ENCODE measurements at places on chromosomes 1 and 21.

- peak; percentile 89 for DNase-seq
These were observed 48.4 kb upstream of the CD34 start for GRCh38 chr1:207959141-207959825.

- no peak for DNase-seq
These were observed 1.0 kb upstream of the TNNI1 start for GRCh38 chr1:201422436-201423030.

DNA sequence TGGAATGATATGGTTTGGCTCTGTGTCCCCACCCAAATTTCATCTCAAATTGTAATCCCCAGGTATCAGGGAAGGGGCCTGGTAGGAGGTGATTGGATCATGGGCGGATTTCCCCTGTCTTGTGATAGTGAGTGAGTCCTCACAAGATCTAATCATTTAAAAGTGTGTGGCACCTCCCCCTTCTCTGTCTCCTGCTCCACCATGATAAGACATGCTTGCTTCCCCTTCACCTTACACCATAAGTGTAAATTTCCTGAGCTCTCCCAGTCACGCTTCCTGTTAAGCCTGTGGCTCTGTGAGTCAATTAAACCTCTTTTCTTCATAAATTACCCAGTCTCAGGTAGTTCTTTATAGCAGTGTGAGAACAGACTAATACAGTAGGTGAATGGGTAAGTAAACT lies 109.3 kb downstream of the DMRTB1 start:
- no peak for DNase-seq

- DNase-seq, result no peak
These were observed 30.5 kb upstream of the IFI16 start for GRCh38 chr1:158979229-158979628.

DNA sequence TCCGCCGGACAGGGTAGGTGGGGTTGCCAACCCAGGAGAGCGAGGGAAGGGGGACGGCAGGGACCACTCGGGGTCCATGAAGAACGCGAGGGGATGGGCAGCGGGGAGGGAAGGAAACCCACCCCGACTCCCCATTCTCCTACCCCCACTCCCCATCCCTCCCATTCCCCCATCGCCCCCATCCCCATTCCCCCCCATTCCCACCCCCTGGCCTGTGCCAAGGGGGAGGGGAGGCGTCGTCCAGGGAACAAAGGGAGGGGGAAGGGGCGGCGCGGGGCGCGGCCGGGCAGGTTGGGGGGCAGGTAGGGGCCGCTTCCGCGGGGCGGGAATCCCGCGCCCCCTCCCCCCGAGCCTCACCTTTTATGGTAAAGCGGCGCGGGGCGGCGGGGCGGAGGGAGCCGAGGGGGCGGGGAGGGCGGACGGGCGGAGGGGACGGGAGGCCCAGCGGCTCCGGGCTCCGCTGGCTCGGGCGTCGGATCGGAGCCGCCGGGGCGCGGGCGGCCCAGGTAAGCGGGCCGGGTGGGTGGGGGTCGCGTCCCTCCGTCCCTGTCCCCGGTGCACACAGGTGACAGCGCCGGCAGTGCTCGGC lies at the start of gene FBLIM1:
FBLIM1 (plus strand) TSS at position 453 of the 589 bp plus-strand sequence. CDS start 6,189 bp downstream, outside the sequence.
- DNase-seq, result peak; percentile 84

- peak; percentile 7 for DNase-seq
These were observed 195.0 kb upstream of the OLFM3 start for GRCh38 chr1:102191723-102192122.

DNA sequence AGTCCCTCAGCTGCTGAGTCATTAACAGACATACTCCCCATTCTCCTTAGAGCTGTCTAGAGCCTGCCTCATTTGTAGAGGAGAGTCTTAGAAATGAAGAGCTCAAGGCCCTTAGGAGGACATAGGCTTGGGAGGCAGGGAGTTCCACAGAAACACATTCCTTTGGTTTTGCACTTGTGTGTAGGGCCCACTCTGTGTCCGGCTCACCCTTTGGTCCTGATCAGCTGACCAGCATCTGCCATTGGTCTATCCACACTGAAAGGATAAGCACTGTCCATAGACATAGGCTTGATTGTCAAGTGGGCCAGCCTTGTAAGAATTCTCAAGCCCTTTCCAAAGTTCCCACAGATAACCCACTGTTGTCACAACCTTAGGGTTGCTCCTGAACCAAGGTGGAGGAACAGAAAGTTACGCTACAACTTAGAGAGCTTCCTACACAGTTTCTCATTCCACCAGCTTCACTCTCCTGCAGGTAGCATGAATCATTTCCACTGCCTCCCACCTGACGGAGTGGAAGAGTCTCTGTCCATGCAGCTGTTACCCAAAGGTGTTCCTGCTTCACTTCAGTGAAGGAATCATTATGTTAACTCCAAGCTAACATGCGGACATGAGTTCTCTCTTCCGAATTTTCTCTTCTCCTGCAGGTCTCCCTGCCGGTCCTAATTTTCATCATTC lies 96.1 kb downstream of the TNFSF18 start:
- no peak for DNase-seq

DNA sequence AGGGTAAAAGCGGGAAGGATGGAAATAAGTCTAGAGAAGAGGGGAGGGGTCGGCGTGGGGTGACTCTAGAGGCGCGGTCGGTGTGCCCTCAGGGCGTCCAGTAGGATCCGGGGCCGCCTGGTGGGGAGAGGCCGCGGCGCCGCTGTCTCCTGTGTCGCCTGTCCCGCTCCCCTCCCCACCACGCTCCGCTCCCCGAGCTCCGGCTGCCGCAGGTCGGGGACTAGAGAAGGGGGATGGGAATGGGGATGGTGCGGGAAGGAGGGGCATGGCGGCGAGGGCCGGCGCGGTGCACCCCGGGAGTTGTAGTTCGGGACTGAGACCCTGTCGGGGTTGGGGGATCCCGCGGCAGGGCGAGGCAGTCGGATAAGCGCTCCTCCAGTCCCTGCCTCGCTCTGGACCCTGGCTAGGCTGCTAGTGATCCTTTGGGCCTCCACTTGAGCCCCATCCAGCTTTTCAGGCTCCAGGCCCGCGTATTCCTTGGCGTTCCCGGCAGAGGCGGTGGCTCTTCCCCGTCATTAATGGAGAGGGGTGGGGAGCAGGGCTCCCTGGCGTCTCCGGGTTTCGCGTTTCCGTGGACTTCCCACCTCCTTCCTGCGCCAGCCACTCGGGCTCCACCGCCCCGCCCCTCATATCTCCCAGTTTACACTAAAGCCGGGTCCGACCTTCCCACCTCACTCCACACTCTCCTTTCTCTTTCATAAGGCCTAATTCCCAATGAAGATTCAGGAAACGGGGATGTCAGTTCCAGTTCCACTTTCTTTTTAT lies at the start of gene ENTREP3:
ENTREP3 (minus strand) TSS at position 241 of the 765 bp plus-strand sequence. CDS start 606 bp downstream, outside the sequence.
- peak; percentile 93 for DNase-seq

DNA sequence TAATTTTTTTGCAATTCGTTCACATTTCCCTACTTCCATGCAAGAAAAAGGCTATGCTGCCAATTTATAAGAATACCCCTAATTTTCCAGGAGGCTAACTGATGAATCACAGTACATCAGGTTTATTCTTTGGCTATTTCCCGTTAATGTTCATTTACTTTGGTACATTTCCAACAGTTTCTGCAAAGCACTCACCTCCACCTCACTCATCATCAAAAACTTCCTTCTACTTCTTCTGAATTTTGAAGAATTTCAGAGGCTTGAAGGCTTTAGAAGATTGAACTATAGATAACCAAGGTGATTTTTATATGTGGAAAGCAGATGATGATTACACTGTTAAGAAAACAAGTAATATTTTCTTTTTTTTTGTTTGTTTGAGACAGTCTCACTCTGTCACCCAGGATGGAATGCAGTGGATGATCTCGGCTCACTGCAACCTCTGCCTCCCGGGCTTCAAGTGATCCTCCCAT lies 60.5 kb upstream of the HP1BP3 start:
- no peak for DNase-seq

DNA sequence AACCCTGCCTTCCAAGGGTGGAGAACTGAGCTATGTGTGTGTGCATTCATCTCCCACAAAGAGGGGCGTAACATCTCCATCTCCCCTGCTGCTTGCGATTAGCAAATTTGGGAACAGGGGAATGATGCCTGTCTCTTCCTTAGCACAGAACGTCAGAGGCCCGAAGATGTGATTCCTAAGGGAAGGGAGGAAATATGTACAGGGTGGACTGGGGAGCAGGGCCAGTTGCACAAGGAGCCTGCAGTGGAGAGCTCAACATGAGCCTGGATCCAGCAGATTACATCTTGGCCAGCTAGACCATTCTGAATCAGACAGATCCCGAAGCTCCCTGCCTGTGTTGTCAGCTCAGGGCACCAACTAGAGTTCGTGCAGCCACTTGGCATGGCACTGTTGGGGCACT lies 118.1 kb downstream of the NGF start:
- peak; percentile 36 for DNase-seq

All from GM03348 (cell line).